ENCODE measurements at places on chromosomes 2 and 18. TPM values are rescaled to one million over a fixed set of nuclear protein-coding genes. Genes with fewer than 3 reads are reported as not detected.

Gene ALKAL2
- total RNA-seq = not detected

Gene NEU2
- total RNA-seq = not detected

Gene KIAA2012
- total RNA-seq = not detected

Gene LOXL3
- total RNA-seq = 0.50 TPM

Gene CCDC102B
- total RNA-seq = 0.49 TPM

Gene ANKRD53
- not detected for total RNA-seq

Gene EGR4
- 0.28 TPM for total RNA-seq

Gene ADAM23
- total RNA-seq = 8.4 TPM

Gene ZNF2
- total RNA-seq = 2.8 TPM

Gene EPAS1
- 99.8 TPM for total RNA-seq

Gene MATN3
- 10.6 TPM for total RNA-seq

Gene ABCB11
- total RNA-seq = not detected

Gene GNAL
- 6.0 TPM for total RNA-seq

Gene IL1RL1
- 1.1 TPM for total RNA-seq

Gene GRHL1
- total RNA-seq = 1.3 TPM

All from A549 treated with Mapracorat at 1 μM for 4 hours (cell line).